T-helper 17 cell (primary cell): ENCODE measurements at places on chromosomes 4 and X.

GRCh38 chr4:83692028-83692427 lies 156.1 kb downstream of the GPAT3 start:
- H3K4me3 ChIP-seq = no peak overlapping the region
- DNase-seq = no peak
- H3K27ac ChIP-seq = no peak overlapping the region

DNA sequence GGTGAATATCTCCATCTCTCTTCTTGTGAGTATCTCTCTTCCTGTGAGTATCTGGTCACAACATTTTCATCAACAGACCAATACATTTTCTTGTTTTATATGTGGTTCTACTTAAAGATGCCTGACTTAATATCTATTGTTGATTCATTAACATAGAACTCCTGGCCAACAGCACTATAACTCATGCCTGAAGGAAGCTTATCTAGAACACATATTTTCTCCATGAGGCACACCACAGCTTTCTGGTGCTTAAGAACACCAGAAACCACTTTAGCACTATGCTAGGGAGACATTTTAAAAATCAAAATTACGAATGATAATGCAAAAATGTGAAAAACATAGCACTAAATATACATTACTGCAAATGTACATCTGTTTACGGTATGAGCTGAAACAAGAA lies 190.4 kb downstream of the GABRB1 start:
- no peak for DNase-seq
- H3K4me3 ChIP-seq = no peak overlapping the region
- H3K36me3 ChIP-seq = no peaks in the 10 kb centered on the region
- H3K4me1 ChIP-seq = no peaks in the 10 kb centered on the region

- no peaks in the 10 kb centered on the region for H3K36me3 ChIP-seq
- H3K27me3 ChIP-seq = no peaks in the 10 kb centered on the region
- no peak overlapping the region for H3K27ac ChIP-seq
- H3K4me1 ChIP-seq = no peaks in the 10 kb centered on the region
Measured at GRCh38 chr4:85777908-85778631, 303.1 kb downstream of the ARHGAP24 start.

DNA sequence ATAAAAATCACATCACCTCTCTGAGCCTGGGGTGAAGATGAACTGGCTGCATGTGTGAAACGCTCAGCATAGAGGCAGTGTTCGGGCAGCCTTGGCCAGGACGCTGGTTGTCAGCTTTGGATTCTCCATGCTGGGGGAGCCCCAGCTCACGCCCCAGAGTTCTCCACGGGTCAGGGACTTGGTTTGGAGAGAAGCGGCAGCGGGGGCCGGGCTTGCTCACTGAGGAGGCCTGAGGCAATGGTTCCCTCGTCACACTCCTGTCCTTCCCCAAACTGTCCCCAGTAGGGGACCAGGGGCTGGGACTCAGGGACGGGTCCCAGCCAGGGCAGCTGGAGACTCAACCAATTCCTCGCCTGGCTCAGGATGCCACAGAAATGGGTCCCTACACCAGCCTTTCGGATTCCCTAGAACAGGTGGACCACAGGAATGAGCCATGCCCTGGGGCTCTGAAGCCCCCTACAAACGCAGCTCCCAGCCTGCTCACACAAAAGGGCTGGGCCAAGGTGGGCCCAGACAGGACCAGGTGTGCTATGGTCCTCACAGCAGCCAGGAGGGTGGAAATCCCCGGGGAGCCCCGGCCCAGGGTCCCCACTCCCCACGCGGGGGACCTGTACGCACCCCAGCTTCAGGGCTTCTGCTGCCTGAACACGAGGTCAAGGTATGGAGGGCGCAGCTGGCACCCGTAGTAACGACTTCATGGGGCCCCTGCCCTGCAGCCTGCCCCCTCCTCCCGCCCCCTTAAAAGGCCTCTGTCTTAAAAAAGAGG lies 1.4 kb downstream of the MXD4 start:
- no peaks in the 10 kb centered on the region for H3K27me3 ChIP-seq
- no peak for DNase-seq
- H3K4me3 ChIP-seq = peak overlapping the region; percentile 71
- peaks cover 5% of the 10 kb centered on the region for H3K4me1 ChIP-seq
- peak overlapping the region; percentile 43 for H3K27ac ChIP-seq

- DNase-seq = no peak
- H3K27me3 ChIP-seq = no peaks in the 10 kb centered on the region
- no peak overlapping the region for H3K27ac ChIP-seq
- no peak overlapping the region for H3K4me3 ChIP-seq
- no peaks in the 10 kb centered on the region for H3K36me3 ChIP-seq
- H3K4me1 ChIP-seq = no peaks in the 10 kb centered on the region
Measured at GRCh38 chr4:106767991-106768390, 268.1 kb downstream of the DKK2 start.

DNA sequence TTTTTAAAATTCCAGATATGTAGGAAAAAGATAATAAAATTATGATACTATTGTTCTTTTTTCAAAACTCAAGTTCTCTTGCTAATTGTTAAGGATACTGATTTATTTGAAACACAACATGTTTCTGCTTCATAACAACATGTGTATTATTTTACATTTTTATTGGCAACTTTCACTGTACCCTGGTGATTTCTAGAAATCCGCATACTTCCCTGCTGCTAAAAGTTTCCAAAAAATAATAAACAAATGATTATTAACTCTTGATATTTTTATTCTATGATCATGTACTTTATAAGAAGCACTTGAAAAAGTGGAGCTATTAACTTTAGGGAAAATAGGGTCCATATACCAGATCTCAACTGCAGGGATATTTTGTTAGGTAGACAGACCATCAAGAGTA lies 71.2 kb upstream of the HCCS start:
- peaks cover 3% of the 10 kb centered on the region for H3K36me3 ChIP-seq
- H3K27me3 ChIP-seq = no peaks in the 10 kb centered on the region
- H3K4me3 ChIP-seq = no peak overlapping the region
- no peak for DNase-seq

- no peaks in the 10 kb centered on the region for H3K36me3 ChIP-seq
- no peak overlapping the region for H3K4me3 ChIP-seq
- peaks cover 5% of the 10 kb centered on the region for H3K27me3 ChIP-seq
- no peak for DNase-seq
- no peak overlapping the region for H3K27ac ChIP-seq
- no peaks in the 10 kb centered on the region for H3K4me1 ChIP-seq
Measured at GRCh38 chrX:12582649-12583048, 208.6 kb upstream of the PRPS2 start.

GRCh38 chr4:73974352-73974751 lies 7.5 kb downstream of the PF4 start:
- no peak for DNase-seq
- H3K36me3 ChIP-seq = no peaks in the 10 kb centered on the region
- no peaks in the 10 kb centered on the region for H3K4me1 ChIP-seq
- H3K27ac ChIP-seq = no peak overlapping the region
- H3K27me3 ChIP-seq = no peaks in the 10 kb centered on the region
- no peak overlapping the region for H3K4me3 ChIP-seq

DNA sequence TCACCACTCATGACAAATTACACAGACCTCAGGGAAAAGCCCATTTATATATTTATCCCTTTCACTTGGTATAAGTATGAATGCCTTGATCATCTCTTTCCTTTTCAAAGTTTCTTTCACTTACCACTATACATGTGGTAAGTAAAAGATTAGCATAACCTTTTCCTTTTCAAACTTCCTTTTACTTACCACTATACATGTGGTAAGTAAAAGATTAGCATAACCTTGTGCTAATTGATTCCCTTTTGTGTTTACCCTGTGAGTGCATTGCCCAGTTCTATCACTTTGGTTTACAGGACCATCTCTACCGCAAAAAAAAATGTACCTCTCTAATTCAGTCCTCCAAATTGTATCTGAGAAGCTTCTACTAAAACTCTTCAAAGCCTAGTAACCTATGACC lies 32.7 kb upstream of the TCEANC start:
- no peak overlapping the region for H3K27ac ChIP-seq
- H3K36me3 ChIP-seq = no peaks in the 10 kb centered on the region
- no peak for DNase-seq
- H3K27me3 ChIP-seq = no peaks in the 10 kb centered on the region
- H3K4me3 ChIP-seq = no peak overlapping the region

DNA sequence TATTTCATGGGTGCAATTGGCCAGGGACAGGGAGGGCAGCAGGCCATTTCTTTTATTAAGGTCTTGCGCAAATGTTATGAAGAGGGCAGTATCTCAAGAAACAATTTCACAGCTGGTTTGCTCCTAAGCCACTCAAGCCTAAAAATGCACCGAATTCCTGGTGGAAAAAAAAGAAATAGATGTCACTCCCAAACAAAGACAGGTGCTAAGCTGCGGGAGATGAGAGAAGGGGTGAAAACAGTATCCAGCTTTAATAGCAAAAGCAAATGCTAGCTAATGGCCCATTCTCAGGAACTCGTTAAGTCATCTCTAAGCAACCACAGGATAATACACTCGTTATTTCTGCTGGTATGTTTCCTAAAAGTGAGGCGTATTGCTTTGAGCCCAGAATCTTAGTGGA lies 116.4 kb downstream of the ARX start:
- no peak overlapping the region for H3K27ac ChIP-seq
- no peaks in the 10 kb centered on the region for H3K27me3 ChIP-seq
- H3K4me3 ChIP-seq = no peak overlapping the region
- no peak for DNase-seq
- H3K4me1 ChIP-seq = no peaks in the 10 kb centered on the region

- peaks cover 2% of the 10 kb centered on the region for H3K36me3 ChIP-seq
- H3K4me1 ChIP-seq = no peaks in the 10 kb centered on the region
- DNase-seq = no peak
- no peak overlapping the region for H3K27ac ChIP-seq
- H3K4me3 ChIP-seq = no peak overlapping the region
Measured at GRCh38 chr4:128573781-128574508, 235.6 kb upstream of the JADE1 start.

DNA sequence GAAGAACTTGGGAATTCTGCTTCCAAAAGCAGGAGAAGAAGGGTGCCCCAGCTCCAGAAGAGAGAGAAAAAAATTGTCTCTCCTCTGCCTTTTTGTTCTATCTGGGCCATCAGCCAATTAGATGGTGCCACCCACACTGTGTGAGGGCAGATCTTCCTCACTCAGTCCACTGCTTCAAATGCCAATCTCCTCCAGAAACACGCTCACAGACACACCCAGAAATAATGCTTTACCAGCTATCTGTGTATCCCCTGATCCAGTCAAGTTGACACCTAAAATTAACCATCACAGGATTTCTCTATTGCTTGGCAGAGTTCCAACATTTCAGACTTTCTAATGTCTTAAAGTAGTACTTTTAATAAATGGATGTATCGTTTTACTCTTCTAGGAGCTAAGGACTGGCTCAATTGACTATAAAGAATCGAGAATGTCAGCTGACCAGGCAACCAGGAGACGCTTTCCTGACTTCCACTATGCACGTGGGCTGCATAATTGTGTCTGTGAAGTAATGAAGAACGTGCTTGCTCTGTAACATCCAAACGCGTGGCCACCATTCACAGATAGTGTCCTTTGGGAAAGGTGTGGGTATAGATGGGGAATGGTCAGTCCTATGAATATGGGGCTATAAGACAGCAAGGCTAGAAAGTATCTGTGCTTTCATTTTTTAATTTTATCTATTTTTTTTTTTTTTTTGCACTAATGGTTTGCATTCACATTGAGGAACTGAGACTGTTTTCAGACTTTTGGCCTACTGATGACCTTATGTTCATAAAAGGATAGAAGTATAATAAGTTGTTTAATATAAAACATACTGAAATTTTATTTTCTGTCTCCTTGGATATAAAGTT lies 9.9 kb upstream of the SMIM20 start:
- no peaks in the 10 kb centered on the region for H3K4me1 ChIP-seq
- no peaks in the 10 kb centered on the region for H3K27me3 ChIP-seq
- no peak overlapping the region for H3K27ac ChIP-seq
- DNase-seq = no peak
- H3K4me3 ChIP-seq = no peak overlapping the region

GRCh38 chr4:114076899-114077570 lies 97.6 kb upstream of the ARSJ start:
- H3K4me3 ChIP-seq = no peak overlapping the region
- peaks cover 2% of the 10 kb centered on the region for H3K36me3 ChIP-seq
- DNase-seq = no peak
- no peaks in the 10 kb centered on the region for H3K27me3 ChIP-seq
- peaks cover 7% of the 10 kb centered on the region for H3K4me1 ChIP-seq
- no peak overlapping the region for H3K27ac ChIP-seq

- no peak overlapping the region for H3K4me3 ChIP-seq
- no peaks in the 10 kb centered on the region for H3K27me3 ChIP-seq
- no peak for DNase-seq
- H3K4me1 ChIP-seq = peaks cover 2% of the 10 kb centered on the region
- H3K27ac ChIP-seq = no peak overlapping the region
- no peaks in the 10 kb centered on the region for H3K36me3 ChIP-seq
Measured at GRCh38 chr4:67743194-67743593, 11.0 kb downstream of the GNRHR start.

DNA sequence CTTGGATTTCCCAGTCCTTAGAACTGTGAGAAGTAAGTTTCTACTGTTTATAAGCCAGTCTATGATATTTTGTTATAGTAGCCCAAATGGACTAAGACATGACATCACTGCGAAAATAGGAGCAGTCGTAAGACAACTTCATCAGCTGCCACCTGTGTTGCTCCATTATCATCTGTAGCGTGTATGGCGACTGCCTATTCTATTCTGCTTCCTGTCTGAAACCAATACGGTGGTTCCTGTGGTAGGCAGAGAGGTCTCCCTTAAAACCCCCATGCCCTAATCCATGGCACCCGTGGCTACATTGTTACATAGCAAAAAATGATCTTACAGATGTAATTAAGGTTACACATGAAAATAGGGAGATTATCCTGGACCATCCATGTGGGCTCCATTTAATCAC lies 105.4 kb upstream of the FAT1 start:
- H3K27me3 ChIP-seq = no peaks in the 10 kb centered on the region
- DNase-seq = no peak
- no peaks in the 10 kb centered on the region for H3K36me3 ChIP-seq
- no peak overlapping the region for H3K4me3 ChIP-seq
- no peaks in the 10 kb centered on the region for H3K4me1 ChIP-seq
